ENCODE measurements at places on chromosomes 5 and 9. TPM values are rescaled to one million over a fixed set of nuclear protein-coding genes. Genes with fewer than 3 reads are reported as not detected.

MEGF10 gene
- total RNA-seq, result 1.6 TPM

PCA3 gene
- 0.11 TPM for total RNA-seq

CAPSL gene
- not detected for total RNA-seq

PCDHAC2 gene
- total RNA-seq, result 0.17 TPM

PCDHGA5 gene
- total RNA-seq, result 0.43 TPM

PDE6A gene
- total RNA-seq, result 0.11 TPM

FAM170A gene
- not detected for total RNA-seq
